KG1 (cell line): ENCODE measurements at places on chromosomes 1 and 21.
A peak's percentile ranks its signal among the peaks of the same experiment; 100 is the strongest.

DNA sequence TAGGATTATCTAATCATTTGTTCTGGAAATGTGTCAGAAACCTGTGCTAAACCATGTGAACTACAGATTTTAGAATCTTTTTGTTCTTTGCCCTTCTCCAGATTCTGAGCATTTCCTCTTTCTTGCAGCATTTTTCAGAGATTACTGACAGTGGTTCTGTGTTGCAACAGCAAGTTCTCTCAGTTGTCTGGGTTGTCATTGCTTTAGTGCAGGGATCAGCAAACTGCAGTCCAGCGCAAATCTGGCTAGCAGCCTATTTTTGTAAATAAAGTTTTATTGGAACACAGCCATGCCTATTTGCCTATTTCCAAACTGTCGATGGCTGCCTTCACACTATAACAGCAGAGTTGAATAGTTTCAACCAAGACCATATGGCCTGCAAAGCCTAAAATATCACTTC, 66.3 kb upstream of the LRRC8D start:
- DNase-seq, result no peak

DNA sequence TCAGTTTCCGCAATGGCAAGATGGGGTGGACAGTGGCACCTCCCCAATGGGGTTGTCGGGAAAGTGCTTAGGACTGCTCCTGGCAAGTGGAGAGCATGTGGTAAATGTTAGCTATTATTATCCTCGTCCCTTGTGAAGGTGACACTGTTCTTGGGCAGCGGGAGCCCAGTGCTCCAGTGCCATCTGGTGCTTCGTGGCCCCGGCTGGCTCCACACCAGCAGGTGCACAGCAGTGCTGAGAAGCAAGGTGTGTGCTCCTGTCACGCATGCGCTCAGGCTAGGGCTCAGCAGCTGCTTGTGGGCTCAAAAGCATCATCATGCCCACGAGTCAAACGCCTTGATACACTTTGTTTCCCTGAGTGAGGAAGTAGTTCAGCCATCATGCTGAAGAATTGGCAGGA, 24.9 kb upstream of the KCNC4 start:
- DNase-seq, result no peak

GRCh38 chr1:211606332-211606913, 27.5 kb upstream of the SLC30A1 start:
- no peak for DNase-seq

GRCh38 chr1:167631386-167631935, 1.4 kb downstream of the RCSD1 start:
- DNase-seq, result no peak

DNA sequence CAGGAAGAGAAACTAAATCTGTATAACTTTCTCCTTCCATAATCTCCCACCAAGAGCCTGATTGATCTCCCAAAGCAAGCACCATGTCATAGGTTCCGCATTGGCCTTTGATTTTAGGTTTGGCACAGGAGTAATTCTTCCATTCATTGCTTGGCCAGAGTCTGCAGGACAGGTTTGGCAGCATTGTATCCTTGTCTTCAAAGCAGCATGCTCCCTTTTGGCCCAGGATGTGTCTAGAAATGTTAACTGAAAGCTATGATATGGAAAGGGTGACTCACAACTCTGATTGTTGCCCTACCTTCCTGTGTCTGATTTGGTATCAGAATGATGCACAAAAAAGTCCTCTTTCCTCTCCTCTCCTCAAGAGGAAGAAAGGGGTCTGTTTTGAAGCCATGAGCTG, 824.3 kb upstream of the PRMT6 start:
- no peak for DNase-seq

DNA sequence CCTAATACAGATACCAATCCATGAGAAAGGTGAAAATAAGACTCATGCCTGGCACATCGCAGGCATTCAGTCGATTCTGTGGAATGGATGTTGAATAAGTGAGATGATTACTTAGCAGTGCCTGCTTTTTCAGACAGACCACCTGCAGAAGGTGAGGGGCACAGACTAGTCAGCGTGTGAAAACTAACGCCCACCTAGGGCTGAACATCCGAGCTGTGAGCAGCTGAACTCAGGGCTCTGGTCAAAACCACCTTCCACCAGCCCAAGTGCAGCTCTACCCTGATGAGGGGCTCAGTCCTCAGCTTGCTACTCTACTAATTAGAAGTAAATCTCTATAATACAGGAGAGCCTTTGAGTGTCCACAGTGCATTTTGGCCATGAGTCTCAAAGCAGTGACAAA, 32.5 kb downstream of the LMX1A start:
- no peak for DNase-seq

DNA sequence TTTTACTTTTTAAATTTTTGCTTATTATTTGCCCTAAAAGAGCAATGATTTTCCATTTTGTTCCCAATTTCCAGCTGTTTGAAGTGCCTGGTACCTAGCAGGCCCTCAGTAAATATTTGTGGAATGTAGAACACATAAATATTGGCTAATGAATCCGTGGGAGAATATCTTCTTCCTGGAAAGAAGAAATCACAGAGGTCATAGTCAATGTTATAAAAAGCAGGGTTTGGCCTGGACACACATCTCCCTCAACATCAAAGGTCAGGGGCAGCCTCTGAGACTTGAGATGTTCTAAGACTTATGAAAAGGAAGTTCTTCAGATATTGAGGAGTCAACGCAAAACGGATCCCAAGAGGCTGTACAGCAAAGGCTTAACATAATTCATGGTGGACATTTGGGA, 358.1 kb downstream of the HHAT start:
- DNase-seq, result no peak

GRCh38 chr1:116847190-116847589, 62.5 kb upstream of the PTGFRN start:
- no peak for DNase-seq

DNA sequence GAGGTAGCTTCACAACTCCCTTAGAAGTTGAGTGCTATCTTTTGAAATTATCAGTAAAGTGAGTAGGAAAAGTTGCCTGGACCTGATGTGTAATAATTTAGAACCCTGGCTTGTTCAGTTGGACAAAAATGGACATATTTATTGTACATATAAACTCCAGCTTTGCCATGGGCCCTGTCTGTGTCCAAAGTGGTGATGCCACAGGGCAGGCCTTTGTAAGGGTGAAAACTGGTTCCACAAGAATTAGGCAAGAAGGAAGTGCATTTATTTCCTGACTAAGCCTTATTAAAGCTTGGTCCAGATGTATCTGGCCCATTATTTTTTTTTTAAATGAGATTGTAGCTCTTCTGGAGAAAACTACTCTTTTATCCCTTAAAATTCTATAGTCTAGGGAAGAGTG, 47.9 kb downstream of the MACO1 start:
- no peak for DNase-seq

GRCh38 chr1:32676945-32677344, 25.6 kb downstream of the SYNC start:
- DNase-seq, result no peak

DNA sequence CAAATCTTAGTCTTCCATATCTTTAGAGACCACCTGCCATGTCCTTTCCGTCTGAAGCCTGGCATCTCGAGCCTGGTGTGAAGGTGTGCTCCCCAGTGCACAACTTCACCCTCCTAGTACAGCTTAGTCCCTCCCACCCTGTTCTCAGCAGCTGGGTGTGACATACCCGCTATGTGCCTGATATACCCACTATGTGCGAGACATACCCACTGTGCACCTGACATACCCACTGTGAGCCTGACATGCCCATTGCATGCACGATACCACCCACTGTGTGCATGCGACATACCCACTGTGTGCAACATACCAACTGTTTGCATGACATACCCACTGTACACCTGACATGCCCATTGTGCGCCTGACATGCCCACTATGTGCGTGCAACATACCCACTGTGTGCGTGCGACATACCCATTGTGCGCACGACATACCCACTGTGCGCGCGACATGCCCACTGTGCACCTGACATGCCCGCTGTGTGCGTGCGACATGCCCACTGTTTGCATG, 3.0 kb upstream of the RRP1 start:
- no peak for DNase-seq

GRCh38 chr21:35026617-35027562, 22.2 kb downstream of the RUNX1 start:
- peak; percentile 91 for DNase-seq

- no peak for DNase-seq
These were observed 8.5 kb downstream of the MEX3A start for GRCh38 chr1:156073740-156074139.

DNA sequence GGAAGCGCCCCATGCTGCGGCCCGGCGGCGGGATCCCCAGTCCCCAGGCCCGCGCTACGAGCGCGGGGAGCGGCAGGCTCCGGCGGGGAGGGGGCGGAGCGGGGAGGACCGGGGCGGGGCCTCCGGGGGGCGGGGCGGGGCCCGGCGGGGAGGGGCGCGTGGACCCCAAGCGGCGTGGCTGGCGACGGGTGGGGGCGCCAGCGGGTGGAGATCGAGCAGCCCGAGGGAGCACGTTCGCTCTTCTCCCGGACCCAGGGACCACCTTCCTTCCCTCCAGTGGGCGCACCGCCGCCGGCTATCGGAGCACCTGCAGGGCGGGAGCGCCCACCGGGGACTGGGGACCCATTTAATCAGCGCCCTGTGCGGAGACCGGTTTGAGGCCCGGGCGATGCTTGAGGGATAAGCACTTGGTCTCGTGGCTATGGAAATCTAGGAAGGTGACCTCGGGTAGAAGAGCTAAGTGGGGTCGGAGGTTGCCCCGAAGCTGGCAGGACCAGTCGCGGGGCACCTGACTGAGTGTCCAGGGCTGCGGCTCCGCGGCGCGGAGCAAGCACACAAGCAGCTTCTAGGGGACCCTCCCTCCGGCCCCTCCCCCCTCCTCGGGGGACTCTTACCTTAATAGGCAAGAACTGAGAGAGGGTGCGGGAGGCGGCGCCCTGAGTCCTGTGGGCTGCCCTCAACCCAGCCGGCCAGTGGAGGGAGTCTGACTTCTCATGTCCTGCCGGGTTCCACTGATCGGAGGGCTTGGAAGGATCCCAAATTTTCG, at the start of gene TSPAN2:
Gene TSPAN2 (minus strand): TSS at position 84 of the 766 bp plus-strand sequence. CDS start 71 bp downstream, at position 13.
- DNase-seq, result no peak

DNA sequence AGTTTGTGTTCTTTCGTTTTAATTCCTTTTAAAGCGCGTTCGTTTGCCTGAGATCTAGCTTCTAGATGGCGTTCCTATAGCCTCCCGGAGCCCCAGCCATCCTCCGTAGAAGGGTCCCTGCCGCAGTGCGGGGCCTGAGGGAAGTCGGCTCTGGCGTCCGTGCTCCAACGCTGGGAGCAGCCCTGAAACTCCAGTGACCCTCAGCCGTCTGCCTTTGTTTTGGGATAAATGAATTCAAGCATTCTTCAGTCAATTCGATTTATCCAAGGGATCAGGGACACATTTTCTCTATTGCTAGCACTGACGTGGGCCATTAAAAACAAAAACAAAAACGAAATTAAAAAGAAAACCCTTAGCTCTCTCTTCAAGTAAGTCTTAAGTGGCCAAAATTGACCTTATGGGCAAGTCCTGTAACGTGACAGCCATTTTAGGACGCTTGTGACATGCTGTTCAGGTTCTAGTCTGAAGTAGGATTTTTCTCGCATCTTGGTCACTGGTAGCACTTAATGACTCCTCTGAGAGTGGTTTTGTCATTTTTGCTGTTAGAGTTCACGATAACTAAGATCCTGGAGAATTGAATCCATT, 742 bp upstream of the HSPA13 start:
- DNase-seq, result no peak

- no peak for DNase-seq
These were observed 258.3 kb downstream of the SPATA17 start for GRCh38 chr1:217889401-217889800.

GRCh38 chr1:66940981-66941380, 16.2 kb downstream of the MIER1 start:
- DNase-seq, result no peak

GRCh38 chr1:207022996-207023679, 9.4 kb downstream of the C1orf116 start:
- no peak for DNase-seq

DNA sequence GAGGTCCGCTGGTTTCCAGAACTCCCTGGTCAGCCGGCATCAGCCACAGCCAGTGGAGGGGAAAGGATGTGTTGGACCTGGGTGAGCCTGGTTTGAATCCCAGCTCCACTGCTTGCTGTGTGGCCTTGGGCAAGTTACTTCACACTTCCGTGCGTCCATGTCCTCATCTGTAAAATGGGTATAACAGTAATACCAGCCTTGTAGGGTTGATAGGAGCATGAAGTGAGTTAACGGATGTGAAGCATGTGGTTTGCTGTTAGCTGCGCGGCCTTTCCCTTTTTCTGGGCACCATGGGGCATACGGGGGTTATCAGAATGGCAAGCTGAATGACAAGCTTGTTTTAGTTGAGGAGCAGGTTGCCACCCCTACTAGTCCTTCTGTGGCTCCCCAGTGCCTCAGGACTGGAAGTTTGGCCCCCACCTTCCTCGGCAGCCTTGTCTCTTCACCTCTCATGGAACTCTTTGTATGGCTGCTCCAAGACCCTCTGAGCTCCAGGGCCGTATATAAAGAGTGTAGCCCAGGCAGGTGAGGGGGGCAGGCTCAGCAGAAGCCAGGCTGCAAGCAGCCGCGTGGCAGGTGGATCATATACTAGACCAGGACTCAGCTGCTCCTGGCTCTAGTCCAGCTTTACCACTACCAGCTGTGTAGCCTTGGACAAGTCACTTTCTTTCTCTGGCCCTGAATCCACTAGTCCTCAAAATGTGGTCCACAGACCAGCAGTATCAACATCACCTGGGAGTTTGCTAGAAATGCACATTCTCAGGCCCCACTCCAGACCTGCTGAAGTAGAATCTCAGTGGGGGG, 95.4 kb downstream of the LACTBL1 start:
- DNase-seq, result no peak

- no peak for DNase-seq
These were observed 52.4 kb downstream of the SUCO start for GRCh38 chr1:172585348-172585747.

DNA sequence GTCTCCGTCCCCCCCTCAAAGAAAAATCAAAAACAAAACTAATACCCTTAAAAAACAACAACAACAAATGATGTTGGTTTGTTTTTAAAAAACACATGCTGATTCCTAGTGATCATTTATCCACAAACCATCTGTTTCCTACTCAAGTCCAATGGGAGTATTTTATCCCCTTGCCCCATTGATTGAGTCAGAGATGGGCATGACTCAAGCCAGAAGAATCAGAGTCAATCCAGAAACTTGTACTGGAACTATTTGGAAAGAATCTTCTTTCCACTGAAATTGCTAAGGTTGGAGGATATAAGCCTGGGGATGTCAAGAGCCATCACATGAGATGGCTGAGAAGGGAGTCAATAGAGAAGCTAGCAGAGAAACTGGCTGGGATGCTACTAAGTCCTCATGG, 176.4 kb downstream of the MIS18A start:
- no peak for DNase-seq

DNA sequence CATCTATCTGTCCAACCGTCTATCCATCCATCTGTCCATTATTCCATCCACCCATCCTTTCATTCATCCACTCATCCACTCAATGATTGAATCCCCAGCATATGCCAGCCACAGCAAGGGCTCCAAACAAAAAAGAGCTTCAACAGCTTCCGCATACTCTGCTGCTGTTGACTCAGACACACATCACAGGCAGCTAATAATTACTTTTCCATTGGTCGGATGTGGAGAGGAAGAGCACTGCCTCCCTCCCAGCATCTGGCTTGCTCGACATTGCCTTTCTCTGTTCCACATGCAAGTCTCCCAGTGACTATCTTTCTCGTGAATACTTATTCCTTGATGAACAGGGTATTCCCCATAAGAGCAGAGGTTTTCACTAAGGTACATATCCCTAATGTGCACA, 176.5 kb downstream of the HIVEP3 start:
- DNase-seq, result no peak
